CD14-positive monocyte (primary cell): ENCODE measurements at places on chromosomes 13 and 19.

DNA sequence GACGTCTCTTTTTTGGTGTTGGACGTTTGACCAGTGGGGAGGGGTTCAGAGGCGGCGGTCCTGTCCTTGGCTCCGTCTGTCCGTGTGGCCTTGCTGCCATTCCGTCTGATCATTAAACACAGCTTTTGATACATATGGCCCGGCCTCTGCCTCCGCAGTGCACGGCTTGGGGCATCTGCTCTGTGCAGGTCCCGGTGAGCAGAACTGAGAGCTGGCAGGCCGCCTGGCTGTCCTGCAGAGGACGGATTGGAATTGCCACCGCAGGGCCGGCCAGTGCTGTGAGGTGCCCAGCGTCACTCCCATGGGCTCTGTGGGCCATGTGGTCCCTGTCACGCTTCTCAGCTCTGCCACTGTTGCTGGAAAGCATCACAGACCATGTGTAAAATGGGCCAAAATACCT lies 5.4 kb upstream of the TMPRSS9 start:
- DNase-seq: no peak

GRCh38 chr19:6442087-6442688 lies 8.6 kb upstream of the SLC25A41 start:
- no peak for DNase-seq

GRCh38 chr19:57803594-57804325 lies 11.0 kb downstream of the ZNF552 start:
- DNase-seq: no peak

- no peak for DNase-seq
Observed at GRCh38 chr19:19487950-19488874, 27.1 kb downstream of the TSSK6 start.

DNA sequence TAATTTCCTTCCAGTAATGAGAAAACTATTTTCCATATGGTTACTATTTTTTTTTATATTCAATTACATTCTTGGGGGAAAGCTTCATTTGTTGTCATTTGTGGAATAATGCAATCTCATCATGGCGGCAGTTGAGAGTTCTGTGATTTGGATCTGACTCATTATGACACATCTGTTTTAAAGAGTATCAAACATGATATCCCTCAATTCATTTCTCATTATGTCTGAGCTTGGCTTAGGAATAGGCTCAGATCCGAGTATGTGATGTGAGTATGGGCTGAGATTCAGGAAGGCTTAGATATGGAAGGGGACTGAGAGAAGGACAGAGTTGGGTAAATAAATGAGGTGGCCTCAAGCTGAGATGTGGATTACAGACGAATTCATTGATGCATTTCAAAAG lies 64.4 kb downstream of the POSTN start:
- DNase-seq: no peak

DNA sequence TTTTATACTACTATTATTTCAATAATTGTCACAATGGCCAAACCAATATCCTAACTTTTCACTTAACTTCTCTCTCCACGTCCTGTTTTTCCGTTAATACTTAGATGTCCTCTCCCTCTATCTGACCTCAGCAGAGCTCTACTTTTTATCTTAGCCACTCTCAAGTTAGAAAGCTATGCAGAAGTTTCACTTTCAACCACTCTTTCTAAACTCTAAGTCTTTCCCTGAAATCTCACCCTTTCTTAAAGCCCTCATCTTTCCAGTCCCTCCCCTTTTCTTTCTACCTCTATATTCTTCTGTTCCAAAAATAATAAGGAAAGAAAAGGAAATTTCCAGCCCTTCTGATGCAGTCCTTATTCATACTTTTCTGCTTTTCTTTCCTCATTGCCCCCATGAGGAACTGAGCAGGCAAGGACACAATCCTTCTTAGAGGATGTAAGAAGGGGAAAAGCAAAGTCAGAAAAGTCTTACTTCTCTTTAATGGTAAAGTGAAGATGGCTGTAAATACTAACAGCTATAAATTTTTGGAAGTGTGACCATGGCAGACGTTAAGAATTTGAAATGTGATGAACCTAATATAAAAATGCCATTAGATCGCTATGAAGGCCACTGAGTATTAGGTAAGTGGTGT lies 23.0 kb downstream of the FAM216B start:
- no peak for DNase-seq

DNA sequence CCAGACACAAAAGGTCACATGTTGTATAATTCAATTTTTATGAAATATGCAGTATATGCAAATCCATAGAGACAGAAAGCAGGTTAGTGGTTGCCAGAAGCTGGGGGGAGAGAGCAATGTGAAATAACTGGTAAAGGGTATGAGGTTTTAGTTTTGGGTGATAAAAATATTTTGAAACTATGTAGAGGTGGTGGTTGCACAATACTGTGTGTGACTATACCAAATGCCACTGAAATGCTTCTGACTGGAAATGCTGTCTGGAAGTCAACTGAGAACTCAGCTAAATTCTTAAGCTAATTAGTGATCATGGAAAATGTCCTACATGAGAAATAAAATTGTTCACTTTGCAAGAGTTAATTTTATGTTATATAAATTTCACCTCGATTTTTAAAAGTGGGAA lies 65.3 kb upstream of the RXFP2 start:
- DNase-seq: no peak

GRCh38 chr13:40059540-40060232 lies 404.2 kb downstream of the COG6 start:
- DNase-seq: no peak

GRCh38 chr19:5083547-5083965 lies 114.6 kb downstream of the KDM4B start:
- DNase-seq: no peak

DNA sequence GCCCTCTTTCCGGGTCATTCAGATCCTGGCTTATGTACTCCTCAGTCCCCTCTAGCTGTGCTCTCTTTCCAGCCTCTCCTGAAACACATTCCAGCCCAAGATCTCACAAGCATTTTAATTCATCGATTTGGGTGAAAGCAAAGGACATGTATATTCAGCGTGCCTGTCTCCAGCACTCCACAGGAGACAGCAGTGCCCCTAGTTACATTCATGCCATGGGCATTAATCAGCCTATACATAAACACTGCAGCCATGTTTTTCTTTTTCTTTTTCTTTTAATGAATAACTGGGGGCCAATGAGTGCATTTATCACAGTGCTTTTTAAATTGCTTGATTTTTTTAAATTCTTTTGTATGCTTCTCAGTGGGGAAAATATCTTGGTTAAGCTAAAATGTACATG lies 199.1 kb downstream of the DCT start:
- DNase-seq: no peak

DNA sequence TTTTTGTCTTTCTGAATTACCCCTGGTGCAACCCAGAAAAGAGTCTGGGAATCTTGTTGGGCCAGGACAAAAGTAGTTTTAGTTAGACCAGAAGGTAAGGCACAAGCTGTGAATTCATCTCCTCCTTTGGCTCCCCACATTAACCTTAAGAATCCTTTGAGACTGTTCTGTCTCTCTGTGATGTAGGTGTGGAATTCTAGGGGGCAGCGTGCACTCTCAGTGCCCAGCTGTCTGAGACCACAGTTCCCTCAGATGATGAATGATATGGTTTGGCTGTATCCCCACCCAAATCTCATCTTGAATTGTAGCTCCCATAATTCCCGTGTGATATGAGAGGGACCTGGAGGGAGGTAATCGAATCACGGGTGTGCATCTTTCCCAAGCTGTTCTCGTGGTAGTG lies 43.9 kb downstream of the ZNF506 start:
- no peak for DNase-seq
